ENCODE measurements at places on chromosomes 12 and 14.

DNA sequence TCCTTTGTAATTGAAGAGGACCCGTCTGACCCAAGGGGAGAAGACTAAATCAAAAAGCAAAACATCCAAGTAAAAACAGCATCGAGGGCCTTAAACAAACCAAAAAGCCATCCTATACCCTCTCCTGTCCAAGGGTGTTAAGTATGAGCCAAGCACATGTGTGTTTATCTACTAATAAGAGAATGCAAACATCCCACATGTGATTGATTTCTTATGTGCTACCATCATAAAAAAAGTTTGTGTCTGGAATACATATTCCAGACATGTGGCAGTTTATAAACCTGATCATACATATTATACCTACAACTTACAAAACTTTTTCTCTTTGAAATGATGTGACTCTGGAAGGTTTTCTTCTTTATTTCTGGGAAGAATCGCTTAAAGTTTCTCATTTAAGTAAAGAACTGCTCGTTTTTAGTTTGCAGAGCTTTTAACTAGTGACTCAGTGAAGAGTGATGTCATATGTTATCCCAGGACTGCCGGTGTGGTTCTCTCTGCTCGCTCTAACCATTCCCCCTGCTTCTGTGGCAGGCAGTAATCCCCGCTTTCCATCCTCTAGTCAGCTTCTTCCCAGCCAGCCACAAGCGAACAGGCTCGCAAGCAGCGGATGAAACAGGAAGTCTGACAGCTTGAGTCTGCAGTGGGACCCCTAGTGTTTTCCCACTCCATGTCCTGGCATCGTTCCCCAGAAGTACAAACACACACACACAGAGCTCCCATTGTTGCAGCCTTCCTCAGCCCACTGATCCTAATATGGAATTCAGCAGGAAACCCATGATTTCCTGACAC lies 431 bp upstream of the RHOJ start:
- peak; percentile 96 for DNase-seq

DNA sequence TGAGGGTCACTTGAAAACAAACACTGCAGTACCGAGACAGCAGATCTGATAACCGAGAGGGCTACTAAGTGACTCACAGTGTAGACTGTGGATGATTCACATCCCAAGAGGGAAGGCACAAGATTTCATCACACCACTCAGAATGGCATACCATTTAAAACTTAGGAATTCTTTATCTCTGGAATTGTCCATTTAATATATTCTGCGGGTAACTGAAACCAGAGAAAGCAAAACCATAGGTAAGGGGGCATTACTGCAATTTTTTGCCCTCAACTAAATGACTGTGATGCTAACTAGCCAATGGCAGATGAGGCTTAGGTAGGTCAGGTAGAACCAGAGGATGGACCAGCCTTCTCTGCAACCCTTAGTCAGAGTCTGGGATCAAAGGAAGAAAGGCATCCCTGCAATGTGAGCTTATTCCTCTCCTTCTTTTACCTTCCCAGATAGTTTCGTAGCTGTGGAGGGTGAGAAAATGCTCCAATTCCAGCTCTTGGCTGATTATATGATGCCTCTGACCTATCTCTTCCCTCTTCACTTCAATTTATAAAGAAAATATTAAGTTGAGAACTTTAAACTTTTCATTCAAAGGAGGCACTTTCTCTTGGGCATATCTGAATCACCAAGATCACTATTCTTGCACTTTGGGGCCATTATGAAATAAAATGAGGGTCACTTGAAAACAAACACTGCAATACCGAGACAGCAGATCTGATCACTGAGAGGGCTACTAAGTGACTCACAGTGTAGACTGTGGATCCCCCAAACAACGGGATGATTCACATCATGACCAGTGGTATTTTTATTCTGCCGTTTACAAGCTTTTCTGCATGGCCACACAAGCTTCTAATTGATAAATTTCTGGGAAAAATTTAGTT lies 6.8 kb downstream of the ART4 start:
- no peak for DNase-seq

GRCh38 chr12:131116468-131117117 lies 162.9 kb downstream of the ADGRD1 start:
- DNase-seq: no peak

DNA sequence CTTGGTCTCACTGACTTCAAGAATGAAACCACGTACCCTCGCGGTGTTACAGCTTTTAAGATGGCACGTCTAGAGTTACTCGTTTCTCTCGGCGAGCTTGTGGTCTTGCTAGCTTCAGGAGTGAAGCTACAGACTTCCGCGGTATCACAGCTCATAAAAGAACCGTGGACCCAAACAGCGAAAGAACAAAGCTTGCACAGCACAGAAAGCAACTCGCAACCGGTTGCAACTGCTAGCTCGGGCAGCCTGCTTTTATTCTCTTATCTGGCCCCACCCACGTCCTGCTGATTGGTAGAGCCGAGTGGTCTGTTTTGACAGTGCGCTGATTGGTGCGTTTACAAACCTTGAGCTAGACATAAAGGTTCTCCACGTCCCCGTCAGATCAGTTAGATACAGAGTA lies 4.2 kb upstream of the CLEC4C start:
- no peak for DNase-seq
